ENCODE measurements at places on chromosomes 1 and 21.

DNA sequence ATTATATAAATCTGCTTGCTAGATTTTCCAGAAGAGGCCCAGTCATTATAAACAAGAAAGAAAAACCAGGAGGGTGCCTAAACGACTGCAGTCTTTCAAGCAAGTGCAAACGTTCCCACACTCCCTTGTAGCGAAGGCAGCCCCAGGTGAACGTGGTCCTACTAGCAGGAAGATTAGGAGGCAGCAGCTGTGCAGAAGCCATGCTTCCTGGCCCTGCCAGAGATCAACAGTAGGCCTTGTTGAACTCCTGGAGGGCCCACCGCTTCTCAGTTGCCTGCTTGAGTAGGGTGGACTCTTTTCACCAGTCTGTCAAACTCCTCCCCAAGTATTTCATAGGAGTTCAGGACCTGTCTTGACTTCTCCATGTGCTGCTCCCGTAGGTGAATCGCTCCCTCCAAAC, 163.0 kb upstream of the GORAB start:
- DNase-seq: no peak

GRCh38 chr1:50497007-50497406, 73.8 kb upstream of the DMRTA2 start:
- DNase-seq: no peak

DNA sequence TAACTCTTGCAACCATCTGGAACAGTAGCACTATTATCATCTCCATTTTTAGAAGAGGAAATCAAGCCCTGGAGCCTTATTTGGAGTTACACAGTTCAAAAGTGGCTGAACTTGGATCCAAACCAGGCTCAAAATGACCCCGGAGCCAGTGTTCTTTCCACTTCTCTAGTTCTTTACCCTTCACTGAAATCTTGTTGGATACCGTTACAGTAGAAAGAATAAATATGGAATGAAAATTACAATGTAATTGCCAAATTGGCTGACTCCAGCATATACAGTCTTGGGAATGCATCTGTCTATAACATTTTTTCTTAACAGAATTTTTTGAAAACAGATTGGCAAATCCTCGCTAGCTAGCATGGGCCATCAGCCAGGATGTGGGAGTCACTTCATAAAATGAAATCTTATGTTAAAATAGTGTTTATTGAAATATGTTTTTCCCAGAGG, 261.4 kb downstream of the CTH start:
- DNase-seq: no peak

- DNase-seq: no peak
Measured at GRCh38 chr1:219537223-219537631, 75.7 kb downstream of the ZC3H11B start.

GRCh38 chr1:35406103-35406502, 137.6 kb downstream of the ZMYM4 start:
- DNase-seq: no peak

GRCh38 chr1:32636914-32637645, 13.3 kb downstream of the ZBTB8OS start:
- DNase-seq: no peak

GRCh38 chr1:207352554-207352953, 31.1 kb downstream of the CD55 start:
- no peak for DNase-seq

GRCh38 chr1:36803868-36804570, 230.3 kb downstream of the GRIK3 start:
- no peak for DNase-seq

DNA sequence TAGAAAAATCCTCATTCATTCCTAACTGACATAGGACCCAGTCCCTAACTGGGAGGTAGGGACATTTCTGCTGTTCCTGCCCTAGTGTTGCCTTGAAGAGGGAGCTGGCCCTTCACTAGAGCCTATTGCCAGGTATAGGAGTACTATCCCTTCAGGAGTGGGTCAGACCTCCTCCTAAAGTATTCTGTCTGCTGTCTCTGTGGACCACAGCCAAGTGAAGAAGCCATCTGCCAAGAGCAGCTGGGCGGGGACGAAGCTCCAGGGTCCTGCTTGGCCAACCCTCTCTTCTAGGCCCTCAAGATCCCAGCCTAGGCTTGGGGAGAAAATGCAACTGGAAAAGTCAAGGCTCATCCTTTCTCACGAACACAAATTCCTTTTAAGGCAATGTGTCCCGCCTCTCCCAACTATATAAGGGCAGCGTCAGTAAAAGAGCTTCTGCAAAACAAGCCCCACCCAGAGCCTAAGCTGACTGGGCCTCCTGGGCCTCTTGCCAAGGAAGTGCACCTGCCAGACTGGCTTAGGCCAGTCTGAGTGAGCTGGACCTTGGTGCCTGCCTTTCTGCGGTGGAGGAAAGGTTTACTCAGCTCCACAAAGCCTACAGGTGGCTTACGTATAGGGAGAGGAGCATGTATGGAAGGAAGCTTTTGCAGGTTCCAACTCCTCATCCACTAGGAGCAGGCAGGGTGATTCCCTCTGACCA, 638 bp upstream of the TUFT1 start:
- DNase-seq: peak; percentile 74

DNA sequence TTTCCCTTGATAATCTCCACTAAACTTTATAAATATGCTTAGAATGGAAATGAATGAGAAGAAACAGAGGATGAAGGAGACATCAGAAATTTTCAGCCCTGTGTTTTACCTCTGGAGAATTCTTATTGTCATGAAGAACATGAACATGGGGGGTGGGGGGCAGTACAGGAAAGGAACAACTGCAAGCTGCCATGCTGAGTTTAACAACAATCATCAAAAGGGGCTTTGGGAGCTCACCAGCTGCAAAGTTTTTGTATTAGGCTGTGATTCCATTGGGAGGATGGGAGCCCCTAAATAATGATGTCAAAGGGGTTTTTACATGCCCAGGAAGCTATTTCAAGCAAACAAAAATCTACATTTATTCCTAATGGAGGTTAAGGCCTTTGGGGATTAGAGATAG, 103.3 kb downstream of the AKT3 start:
- DNase-seq: no peak

DNA sequence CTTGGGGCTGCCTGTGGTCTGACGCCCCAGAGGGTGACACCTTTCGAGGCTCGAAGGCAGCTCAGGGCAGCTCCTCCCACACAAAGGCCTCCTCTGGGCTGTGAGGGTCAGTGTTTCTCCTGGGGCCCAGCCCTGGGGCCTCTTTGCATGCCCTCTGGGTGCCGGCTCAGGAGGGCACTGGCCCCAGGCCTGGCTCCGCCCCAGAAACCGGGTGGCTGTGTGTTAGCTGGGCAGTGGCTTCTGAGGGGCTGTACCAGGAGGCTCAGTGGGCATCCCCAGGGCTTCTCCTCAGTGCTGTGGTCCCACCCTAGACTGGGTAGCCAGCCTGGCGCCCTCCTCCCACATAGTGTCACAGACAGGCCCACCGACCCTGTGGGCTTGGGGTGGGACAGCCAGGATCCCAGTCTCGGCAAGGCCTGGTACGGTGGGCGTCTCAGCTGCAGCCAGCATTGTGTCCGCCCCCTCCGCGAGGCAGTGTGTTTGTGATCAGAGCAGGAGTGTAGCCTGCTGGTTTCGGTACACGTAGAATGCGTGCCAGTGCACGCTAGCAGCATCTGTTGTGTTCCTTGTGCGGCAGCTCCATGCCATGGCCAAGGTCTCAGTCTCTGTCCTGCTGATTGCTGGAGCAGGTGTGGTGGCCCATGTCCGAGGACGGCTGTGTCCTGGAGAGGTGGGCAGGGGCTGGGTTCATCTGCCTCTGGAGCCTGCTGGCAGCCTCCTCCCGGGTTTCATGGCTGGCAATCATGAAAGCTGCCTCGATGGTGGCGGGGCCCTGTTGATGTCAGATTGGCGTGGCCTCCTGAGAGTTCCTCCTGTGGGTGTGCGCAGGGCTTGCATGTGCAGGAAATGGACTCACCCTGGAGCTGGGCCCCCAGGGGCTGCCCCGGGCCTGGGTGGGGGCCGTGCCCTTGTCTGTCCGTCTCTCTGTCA, 28.0 kb downstream of the RRP1 start:
- no peak for DNase-seq

DNA sequence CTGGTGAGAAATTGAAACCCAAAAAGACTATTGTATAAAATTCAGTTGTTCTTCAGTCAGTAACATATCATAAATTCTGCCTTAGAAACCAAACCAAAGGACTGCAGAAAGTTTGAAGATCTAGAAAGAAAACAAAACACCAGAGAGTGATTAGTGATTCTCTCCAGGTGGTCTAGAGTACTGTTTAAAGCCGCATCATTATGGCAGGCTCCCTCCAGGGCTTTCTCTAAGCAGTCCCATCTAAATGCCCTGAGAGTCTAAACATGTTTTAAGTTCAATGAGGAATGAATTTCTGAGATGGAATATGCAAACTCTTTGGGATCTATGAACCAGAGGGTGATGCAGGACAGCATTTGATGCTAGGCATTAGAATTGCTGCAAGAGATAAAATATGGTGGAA, 100.9 kb upstream of the ST6GALNAC5 start:
- DNase-seq: no peak

DNA sequence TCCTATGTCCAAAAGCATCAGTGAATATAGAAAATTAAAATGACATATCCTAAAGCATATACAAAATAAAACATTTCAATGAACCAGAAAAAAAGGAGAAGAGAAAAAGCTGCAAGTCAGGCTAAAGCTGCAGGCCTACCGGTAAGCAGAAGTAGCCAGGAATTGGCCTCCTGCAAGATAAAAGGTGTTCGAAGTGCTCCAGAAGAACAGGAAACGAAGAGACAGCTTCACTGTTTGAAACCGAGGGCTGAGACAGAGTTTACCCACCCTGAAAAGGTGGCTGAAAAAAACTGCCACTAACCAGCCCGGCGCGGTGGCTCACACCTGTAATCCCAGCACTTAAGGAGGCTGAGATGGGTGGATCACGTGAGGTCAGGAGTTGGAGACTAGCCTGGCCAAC, 37.4 kb downstream of the NSL1 start:
- DNase-seq: no peak

DNA sequence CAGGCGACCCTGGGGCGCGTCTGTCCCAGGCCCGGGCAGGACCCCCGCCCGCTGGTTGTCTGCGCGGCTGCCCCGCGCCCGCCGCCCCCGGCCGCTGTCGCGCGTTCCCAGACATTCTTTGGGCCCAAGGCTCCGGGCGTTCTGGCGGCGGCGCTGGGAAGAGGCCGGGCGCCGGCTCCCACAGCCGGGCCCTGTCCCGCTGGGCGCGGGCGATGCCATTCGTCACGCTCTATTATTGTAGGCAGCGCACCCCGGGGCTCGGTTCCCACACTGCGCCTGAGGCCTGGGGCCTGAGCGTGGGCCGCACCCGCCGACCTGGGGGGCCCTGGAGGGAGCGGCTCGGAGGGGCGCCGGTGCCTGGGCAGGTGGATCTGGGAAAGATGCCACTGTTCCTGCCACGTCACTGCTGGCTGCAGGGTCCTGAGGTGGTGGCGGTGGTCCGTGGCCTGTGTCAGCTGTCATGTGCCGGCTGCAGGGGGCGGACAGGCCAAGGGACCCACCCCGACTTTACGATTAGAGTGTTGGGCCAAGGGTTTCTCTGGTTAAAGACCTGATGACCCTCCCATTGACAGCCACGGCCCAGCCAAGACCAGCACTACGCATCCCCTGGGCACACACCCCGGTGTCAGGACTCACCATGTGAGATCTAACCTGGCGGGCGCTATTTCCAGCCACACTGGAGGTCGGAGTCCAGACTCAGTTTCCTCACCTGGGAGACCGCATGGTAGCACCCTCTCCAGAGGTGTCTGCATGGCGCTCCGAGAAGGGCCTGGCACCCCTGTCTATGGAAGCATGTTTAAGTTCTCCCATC, 55.1 kb upstream of the ADARB1 start:
- no peak for DNase-seq

GRCh38 chr1:10835822-10836421, 39.5 kb upstream of the CASZ1 start:
- DNase-seq: peak; percentile 12

- DNase-seq: no peak
Measured at GRCh38 chr1:232534552-232535517, 95.1 kb downstream of the SIPA1L2 start.

DNA sequence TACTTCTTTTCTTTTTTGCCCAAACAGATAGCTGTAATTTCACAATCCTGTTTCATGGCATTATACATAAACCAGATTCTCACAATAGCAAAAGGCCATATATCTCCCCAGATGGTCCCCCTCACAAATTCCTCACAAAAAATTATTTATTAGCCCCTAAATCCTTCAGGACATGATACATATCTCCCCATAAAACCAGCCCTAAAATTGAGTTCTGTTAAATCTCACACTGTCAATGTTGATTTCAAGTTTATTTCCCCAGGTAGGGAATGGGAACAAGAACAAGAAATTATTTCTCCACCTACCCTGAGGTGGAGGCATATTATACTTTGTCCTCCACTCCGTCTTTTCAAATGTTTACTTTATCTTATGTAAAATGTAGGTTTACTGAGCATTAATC, 163.4 kb upstream of the CHRM3 start:
- no peak for DNase-seq

- DNase-seq: no peak
Measured at GRCh38 chr1:55574691-55575225, 359.6 kb upstream of the USP24 start.

- DNase-seq: no peak
Measured at GRCh38 chr1:155964193-155964592, 14.2 kb downstream of the ARHGEF2 start.

DNA sequence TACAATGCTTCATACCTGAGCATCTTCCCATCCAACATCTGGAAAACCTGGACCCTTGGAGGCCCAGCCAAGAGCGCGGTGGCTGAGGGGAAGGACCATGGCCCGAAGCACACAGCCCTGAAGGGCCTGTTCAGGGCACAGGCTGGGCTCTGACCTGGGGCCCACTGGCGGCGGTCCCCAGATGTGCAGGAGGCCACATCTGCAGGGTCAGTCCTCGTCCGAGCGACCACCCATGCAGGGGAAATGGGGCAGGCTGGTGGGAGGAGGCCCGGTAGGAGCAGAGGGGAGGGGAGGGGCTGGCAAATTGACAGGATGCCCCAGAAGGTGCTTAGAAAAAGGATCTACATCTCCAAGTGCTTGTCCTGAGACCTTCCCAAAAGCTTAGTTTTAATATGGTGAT, 59.9 kb downstream of the DISP3 start:
- DNase-seq: no peak

DNA sequence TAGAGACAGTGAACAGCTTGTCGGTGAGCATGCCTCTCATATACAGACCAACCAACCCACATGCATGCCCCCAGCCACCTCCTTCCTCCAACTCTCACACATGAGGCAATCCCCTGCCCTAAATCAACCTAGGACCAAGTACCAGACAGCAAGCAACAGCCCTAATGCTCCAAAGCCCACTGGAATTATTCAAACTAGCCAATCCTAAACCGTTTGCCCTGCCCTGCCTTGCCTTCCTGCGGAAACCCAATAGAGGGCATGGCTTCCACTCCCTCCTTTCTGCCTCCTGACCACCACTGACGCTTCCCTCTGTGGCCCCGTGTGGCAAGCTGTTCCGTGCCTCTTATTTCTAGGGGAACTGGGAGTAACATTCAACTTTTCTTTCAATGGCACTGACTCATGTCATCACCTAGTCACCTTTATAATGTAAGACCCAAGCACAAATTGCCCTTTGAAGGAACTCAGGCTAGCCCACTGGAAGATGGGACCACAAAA, 129.3 kb upstream of the GJB5 start:
- no peak for DNase-seq

DNA sequence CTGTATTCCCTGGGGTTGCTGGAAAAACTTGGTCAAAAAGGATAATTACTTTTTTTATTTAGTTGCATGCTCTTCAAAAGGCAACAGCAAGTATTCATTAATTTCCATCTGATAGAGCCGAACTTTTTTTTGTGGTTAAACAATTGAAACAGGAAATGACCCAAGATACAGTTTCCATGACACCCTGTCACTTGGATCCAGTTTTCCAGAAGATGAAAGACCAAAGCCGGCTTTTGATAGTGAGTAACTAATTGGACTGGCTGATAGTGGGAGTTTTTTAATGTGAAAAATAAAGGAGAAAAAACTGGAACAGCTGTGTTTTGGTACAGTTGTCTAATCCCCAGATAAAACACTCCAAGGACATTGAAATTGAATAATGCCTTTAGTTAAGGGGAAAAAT, 33.0 kb downstream of the CACHD1 start:
- DNase-seq: no peak

Measured in foreskin fibroblast (primary cell).